ENCODE measurements at places on chromosomes 3 and 15.

- DNase-seq: no peak
Observed at GRCh38 chr3:156161172-156161571, 40.8 kb downstream of the KCNAB1 start.

- no peak for DNase-seq
Observed at GRCh38 chr15:81111510-81112470, 22.3 kb upstream of the CFAP161 start.

- DNase-seq: peak; percentile 39
Observed at GRCh38 chr3:42195879-42196330, 70.1 kb downstream of the CCK start.

DNA sequence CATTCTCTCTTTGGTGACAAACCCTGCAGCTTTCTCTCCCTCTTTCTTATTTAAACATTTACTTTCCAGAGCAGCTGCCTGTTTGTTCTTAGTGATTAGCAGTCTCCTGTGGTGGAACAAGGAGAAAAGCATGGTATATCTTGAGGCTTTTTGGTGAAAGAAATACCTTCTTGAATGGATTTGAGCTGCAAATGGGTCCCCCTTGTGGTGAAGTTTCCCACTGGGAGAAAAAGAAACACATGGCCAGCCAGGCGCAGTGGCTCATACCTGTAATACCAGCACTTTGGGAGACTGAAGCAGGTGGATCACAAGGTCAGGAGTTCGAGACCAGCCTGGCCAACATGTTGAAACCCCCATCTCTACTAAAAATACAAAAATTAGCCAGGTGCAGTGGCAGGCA, 48.3 kb upstream of the ACP3 start:
- DNase-seq: peak; percentile 58

GRCh38 chr3:136207489-136208115, 11.5 kb upstream of the MSL2 start:
- DNase-seq: no peak
